ENCODE measurements at places on chromosomes 11 and 22.

DNA sequence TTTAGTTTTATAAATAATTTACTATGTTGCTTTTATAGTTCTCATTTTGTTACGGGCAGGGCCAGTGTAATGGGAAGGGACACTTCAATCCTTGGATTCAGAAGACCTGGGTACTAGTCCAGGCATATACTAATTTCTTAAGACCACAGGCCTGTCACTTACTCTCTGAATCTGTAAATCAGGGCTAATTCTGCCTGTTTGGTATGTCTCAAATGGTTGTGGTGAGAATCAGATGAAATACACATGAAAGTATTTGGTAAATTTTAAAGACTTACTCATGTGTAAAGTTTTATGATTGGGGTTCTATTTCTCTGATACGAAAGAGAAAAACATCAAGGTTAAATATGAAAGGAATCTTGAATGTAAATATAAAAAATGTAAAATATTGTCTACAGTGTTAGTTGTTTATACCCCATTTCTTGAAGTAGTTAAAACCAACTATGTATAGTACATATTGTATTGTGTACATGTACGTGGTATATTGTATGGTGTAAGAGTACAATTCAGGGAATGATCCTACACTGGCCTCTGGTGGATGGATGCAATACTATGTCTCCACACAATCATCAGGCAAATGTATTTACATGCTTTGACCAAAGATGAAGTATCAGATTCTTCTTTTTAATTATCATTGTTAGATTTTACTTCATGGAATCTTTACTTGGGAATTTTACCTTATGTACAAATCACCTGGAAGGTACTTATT is 24.5 kb upstream of the RAG2 start:
- no peak for DNase-seq

GRCh38 chr11:109730669-109731068 is 308.7 kb downstream of the C11orf87 start:
- no peak for DNase-seq

GRCh38 chr11:624705-625635 is at the start of gene CDHR5:
TSS of gene CDHR5 (minus strand) at chr11:624955. CDS start at chr11:624902, 53 bp downstream.
- DNase-seq, result no peak

DNA sequence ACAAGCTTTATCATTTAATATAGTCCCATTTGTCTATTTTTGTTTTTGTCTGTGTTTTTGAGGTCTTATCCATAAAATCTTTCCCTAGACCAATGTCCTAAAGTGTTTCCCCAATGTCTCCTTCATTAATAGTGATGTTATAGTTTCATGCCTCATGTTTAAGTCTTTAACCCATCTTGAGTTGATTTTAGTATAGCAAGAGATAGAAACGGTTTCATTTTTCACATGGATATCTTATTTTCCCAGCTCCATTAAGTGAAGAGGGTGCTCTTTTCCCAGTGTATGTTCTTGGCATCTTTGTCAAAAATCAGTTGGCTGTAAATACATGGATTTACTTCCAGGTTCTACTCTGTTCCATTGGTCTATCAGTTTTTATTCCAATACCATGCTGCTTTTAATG is 58.2 kb downstream of the KCNQ1OT1 start:
- DNase-seq, result no peak

- DNase-seq, result peak; percentile 42
These were observed 15.8 kb downstream of the EPS8L2 start for GRCh38 chr11:721741-722345.

DNA sequence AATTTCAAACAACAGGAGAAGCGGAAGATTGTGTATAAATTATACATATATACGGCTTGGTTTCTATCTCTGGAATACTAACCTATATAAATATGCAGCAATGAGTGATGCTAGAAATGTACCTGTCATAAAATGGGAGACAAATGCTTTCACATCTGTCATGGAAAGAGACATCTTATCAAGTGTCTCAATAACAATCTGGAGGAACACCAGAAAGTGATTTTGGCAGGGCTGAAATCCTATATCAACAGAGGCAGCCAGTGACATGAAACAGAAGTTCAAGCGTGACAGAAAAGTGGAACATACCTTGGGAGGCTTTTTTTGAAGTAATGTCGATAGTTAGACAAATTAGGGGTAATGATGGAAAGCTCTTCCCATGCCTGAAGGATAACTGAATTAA is 834.6 kb downstream of the JRKL start:
- DNase-seq, result no peak

DNA sequence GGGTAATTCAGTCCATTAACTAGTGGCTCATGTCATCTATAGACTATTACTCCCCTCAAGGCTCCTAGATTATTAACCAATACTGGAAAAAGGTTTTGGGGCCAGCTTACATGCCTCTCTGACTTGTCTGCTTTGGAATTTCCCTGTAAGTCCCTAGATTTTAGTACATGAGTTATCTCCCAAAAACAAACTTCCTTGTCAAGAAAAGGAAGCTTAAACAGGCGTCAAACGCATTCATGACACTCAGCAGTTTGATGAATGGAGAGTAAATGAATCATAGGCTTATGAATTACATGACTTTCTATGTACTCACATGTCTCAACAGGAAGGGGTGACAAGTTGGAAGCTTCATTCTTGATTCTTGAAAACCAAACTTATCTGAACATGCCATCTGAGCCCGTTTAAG is 70.8 kb downstream of the BLID start:
- DNase-seq, result no peak

DNA sequence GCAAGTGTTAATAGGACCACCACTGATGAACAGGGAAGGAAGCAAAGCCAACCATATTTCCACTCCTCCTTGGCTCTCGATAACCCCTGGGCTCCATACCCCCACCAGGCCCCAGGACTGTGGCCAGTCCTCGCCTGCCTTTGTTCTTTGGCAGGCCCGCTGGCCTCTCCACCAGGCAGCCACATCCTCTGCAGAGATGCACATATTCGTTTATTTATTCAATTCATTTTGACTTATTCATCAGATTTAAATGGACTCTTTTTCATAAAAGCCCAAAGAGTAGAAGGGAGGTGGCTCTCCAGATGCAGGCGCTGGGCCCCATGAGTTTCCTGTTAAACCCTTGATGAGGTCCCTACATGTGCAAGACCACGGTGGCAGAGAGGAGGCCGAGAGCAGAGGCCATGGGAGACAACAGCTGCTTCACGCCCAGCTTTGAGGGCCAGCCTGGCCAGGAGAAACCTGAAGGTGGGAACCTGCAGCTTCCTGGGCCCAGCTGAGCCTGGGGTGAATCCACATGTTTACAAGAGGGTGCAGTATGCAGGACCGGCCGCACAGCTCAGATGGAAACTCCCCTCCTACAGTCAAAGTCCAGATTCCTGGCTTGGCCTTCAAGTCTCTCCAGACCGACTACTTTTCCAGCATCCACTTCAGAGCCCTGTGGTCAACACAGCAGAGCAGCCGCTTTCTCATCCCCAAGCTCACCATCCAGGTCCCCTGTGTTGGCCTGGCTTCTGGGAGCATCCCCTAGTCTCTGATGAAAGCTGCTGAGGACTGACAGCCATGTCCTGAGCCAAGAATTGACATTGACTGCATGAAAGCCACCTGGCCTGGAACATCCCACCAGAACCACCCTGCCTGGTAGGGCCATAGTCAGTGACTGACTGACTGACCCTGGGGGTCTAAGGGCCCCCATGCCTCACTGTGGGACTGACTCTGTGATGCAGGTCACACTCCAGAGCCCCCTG is 39.7 kb upstream of the CCND1 start:
- no peak for DNase-seq

DNA sequence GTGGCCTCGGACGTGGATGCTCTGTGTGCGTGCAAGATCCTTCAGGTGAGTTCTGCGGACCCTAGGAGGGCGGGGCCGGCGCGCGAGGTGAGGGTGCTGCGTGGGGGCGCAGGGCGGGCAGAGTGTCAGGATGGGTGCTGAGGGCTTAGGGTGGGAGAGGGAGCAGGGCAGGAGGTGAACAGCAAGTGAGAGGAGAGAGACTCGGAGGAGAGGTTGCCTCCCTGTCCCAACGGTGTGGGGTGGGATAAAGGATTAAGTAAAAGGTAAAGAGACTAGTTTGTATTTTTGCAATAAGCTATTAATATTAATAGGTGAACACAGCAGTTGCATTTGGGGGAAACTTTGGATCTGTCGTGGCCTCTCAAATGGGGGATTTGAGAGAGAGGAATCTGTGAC is 451 bp downstream of the CDC45 start:
- DNase-seq, result no peak

- DNase-seq, result no peak
These were observed 352.9 kb downstream of the TENM4 start for GRCh38 chr11:79087961-79088318.

DNA sequence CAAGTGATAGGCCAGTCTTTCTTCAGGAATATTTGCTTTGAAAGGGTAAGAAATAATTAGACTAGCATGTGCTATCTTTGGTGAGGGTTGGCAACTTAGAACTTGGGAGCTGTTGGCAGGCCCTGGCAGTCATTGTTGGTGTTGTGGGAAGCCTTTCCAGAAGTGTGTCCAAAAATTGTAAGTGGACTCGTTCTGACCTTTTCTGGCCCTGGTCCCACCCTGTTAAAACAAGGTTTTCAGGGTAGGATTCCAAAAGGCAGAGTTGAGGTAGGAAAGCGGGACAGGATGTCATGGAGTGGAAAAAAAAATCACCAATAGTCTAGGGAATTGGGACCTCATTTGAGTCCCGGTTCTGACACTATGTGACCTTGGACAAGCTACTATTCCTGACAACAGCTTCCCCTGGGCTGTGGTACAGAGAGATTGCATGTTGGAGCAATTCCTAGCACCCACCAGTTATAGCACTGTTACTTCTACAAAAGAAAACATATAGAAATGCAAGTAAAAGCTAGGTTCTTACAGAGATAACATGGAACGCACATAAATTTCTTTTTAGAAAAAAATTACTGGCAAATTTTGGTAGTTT is 299.3 kb upstream of the DDI1 start:
- DNase-seq, result no peak

GRCh38 chr22:38753948-38754750 is 1.6 kb downstream of the SUN2 start:
- DNase-seq, result no peak
